GOT3 (cell line): ENCODE measurements at places on chromosomes 3 and 15.

GRCh38 chr3:161851941-161852566 lies 355.4 kb downstream of the OTOL1 start:
- no peak for DNase-seq

- no peak for DNase-seq
These were observed 209.0 kb downstream of the XXYLT1 start for GRCh38 chr3:195061756-195062655.

GRCh38 chr15:55434989-55435825 lies 26.9 kb downstream of the PIERCE2 start:
- DNase-seq = no peak

DNA sequence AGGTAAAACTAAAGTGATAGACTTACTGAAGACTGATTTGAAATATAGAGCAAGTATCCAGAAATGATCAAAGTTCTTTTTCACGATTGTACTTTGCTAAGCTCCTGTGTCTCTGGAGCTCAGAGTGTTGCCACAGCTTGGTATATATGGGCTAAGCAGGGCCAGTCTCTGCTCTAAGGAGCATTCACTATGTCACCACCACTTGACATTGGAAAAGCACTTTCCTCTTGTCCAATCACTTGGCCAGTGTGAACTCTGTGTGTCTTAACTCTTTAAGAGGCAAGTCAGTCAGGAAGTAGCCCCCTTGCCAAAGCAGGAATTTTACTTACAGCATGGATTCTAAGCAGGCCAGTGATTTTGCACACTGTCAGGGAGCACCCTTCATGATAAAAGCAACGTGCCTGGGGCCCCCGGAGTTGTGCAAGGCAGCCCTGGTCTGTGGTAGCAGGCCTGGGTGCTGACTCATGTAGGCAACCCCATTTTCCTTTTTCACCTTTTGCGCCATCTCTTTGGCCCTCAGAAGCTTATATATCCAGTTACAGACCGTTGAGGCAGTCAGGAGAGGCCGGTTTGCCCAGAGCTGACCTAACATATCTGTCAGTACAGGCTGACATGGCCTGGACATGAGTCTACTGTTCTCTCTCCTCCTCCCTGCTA lies 73.0 kb downstream of the HCN4 start:
- no peak for DNase-seq

DNA sequence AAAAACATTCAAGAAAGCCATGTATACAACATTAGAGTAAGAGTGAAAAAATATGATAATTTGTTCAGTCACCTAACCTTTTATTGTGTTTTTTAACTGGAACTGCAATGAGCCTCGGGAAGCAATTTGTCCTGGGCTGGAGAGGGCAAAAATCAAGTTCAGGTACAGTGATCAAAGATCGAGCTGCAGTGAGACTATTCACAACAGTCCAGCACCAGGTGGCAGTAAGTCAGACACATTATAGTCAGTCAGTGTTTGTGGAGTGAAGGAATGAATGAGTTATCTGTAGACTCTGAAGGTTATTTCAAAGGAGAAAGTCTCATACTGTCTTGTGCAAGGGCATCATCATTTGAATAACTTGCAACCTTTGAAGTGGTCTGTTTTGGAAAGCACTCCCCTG lies 116.6 kb downstream of the CHDH start:
- DNase-seq = no peak

- DNase-seq = no peak
These were observed 13.7 kb downstream of the CELF6 start for GRCh38 chr15:72306211-72306785.

- no peak for DNase-seq
These were observed 18.1 kb downstream of the DAZL start for GRCh38 chr3:16587047-16587680.

DNA sequence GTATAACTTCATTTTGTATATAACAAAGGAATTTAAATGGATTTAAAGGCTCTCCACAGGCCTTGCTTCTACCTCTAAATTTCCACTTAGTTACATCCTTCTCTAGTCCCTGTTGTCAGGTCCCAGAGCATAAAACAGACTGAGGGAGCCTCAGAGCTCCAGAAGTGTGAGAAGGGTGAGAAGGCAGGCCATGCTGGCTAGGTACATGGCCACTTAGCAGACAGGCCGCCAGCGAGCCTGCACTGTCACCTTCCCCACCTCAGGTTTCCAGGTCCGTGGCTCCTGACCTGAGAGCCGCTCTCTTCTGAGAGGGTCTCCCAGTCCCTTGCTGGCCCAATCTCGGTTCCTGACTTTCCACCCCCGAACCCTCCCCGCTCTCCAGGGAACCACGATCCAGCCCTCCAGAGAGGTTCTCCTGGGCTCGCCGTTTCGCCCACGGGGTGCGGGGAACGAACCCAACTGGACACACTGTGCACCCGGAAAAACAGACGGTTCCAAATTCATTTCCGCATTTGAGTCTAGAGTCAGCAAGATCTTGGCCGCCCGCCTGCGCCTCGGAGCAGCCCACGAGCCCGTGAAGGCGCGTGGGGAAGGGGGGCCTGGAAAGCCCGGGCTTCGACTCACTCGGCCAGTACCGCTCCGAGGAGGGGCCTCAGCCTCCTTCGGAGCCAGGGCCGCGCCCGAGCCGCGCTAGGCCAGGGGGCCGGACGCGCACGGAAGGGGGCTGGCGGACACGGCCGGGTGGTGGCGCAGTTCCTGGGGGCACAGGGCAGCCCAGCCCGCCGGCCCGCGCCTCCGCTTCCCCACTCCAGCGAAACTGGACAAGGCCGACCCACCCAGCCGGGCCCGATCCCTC lies 16.7 kb upstream of the SOX2 start:
- DNase-seq = no peak

- no peak for DNase-seq
These were observed 1.6 kb upstream of the DUSP7 start for GRCh38 chr3:52057812-52058495.

DNA sequence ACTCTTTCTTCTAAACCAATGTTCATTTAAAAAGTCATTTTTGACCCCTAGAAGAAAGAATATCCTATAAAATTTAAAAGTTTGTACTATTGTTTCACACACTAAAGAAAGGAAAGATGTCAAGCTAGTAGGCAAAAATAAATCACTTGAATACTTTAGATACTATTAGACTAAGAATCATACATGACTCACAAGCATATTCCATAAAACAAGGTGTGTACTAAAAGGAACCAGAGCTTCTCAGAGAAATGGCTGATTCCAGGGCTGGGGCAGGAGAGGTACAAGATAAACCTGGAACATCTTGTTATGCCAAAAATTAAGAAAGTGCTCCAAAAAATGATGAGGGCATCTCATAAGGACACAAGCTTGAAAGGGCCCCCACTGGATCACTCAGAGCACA lies 8.7 kb downstream of the DLG1 start:
- no peak for DNase-seq

DNA sequence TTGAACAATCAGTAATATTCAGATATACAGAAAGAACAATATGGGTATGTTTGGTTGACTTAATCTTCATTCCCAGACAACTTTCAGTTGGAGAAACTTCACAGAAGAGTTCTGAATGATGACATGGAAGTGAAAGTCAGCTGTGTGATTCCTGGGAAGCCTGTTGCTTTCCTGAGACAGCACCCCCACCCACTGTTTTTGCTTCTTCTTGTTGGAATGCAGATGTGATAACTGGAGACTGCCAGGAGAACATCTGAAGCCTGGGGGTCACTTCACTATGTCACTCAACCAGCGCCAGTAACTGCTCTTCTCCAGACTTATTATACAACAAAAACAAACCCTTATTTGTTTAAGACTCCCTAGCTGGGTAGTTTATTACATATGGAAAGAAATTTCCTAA lies 599.4 kb downstream of the ZIC1 start:
- no peak for DNase-seq

DNA sequence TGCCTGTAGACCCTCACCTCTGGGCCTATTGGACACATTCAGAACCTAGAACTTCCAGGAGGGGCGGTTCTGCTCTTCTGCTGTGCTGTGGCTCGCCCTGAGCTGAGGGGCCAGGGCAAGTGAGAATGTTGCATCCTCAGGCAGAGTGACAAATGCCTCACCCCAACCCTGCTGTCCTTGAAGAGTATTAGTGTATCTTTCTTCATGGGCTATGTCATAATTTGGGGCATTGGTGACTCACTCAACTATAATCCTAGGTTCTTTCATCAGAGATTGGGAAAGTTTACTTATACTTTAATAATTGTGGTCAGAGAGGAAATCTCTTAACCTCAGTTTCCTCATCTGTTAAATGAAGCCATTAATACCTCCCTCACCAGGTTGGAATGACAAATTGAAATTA lies 143.8 kb downstream of the SV2B start:
- DNase-seq = no peak

DNA sequence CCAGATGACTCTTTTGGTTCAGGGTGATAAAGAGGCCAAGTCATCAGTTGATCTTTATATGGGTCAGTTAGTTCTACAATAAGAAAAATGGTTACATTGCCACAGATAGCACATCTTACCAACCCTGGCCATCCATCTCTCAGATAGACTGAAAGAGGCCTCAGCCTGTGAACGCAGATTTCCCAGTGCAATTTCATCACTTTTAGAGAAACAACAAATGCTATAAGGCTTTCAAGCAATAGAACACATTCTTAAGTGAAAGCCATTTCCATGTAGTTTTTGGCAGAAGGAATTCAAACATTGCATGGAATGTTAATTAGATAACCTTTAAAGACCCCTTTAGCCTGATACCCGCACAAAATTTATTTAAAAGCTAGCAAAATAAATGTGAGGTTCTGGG lies 200.6 kb upstream of the ZBTB20 start:
- DNase-seq = no peak

GRCh38 chr3:69435274-69436265 lies 49.7 kb upstream of the FRMD4B start:
- no peak for DNase-seq

GRCh38 chr15:29571792-29572431 lies 250.4 kb downstream of the TJP1 start:
- no peak for DNase-seq

DNA sequence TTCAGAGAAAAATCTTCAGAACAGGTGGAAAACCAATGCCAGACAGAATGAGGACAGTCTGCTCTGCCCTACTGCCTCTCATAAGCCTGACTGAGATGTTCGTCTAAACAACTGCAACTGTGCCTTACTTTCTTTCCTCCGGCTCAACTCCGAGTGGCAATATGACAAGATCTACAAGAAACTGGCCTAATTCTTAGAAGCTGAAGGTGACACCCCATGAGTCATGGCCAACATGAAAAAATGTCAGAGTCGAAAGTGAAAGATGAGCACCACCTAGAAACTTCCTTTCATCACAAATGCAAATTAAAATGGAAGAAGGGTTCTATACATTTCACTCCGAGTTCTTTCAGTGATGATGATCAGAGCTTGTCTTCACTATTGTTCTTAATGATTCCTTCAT lies 12.9 kb downstream of the PCYT1A start:
- DNase-seq = no peak

GRCh38 chr3:146540236-146540635 lies 4.2 kb downstream of the PLSCR1 start:
- DNase-seq = no peak

- DNase-seq = no peak
These were observed 17.7 kb downstream of the STARD9 start for GRCh38 chr15:42593143-42593542.

DNA sequence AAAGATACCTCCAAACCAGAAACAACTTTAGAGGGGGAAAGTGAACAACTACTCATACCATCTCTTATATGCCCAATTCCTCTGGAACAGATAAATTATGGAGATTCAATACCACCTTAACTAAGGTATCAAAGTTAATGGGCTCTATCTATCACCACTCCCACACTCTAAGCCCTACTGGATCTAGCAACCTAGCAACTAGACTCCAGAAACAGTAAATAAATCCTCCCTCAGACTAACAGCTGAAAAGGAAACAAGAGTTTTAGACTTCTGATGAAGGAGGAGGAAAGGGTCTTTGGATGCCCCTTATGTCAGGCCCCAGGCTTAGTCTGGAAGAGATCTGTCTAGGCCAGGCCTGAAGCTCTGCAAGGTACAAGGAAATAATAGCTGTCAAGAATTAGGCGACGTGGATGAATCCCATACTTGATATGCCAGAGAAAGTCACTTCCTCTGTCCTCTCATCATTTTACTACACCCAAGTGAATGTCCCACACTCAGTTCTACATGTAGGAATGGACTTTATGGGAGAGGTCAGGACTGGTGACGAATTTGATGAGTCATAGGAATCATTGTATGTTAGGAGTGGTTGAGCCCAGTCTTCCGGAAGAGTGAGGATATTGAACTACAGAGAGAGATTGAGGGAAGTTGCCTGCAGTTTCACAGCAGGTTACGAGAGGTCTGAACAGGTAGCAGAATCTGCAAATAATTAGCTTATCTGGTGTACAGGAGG lies 113.8 kb downstream of the AKAP13 start:
- DNase-seq = no peak

DNA sequence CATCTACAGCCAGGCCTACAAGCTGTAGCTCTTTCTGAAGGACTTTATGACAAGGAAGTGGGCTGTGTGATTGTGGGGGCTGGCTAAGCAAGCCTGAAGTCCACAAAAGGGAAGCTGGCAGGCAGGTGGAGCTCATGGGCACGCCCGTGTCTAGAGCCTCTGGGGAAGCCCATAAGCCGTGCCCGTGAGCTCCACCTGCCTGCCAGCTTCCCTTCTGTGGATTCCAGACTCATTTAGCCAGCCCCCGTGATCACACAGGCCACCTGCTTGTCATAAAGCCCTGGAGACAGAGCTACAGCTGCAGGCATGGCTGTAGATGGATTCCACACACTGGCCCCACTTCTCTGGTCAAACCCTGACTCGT lies 15.2 kb downstream of the EFCC1 start:
- no peak for DNase-seq

GRCh38 chr3:124115279-124115678 lies 123.4 kb upstream of the ROPN1 start:
- DNase-seq = no peak

GRCh38 chr3:196599734-196600128 lies 31.3 kb downstream of the FBXO45 start:
- DNase-seq = no peak

- no peak for DNase-seq
These were observed 114.5 kb downstream of the EPHA3 start for GRCh38 chr3:89221924-89222323.

DNA sequence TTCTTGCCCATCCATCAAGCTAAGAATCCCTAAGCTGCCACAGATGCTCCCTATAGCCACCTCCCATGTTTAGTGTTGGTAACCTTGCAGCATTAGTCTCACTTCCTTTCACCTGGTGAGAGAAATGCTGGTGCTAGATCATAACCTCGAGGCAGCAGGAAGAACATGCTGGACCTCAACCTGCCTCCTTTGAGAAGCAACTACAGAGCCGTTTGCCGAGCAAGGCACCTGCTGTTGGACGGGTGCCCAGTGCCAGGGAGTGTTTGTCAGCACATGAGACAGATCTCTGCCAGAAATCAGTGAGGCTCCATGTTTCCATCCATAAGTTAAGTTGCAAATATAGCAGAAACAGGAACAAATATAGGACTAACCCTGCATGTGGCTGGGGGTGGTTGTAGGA lies 955.7 kb downstream of the TUSC7 start:
- DNase-seq = no peak

GRCh38 chr3:88369337-88369736 lies 219.6 kb downstream of the C3orf38 start:
- no peak for DNase-seq
